Posterior vena cava (tissue), 2 donors: ENCODE measurements at places on chromosomes 6 and 20. TPM values are rescaled to one million over a fixed set of nuclear protein-coding genes. Genes with fewer than 3 reads are reported as not detected.

DNA sequence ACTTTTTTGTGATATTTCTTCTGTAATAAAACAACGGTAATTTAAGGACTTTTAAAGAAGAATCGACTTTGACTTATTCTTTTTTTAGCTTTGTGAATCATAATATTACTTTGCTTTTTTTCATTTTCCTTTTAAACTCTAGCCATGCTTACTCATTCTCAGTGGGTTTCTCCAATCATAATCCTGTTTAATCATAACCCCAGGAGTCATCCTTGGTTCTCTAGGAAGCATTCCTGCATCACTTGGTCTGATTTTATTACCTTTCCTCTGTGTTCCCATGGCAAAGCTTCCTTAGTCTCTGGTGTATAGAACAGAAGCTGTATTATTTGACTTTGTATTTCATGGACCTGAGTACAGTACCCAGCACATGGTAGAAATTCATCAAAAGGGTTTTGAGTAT, 223.5 kb downstream of the CDKAL1 start:
- no peak for DNase-seq

- no peak for DNase-seq
These were observed 80.0 kb downstream of the ATRN start for GRCh38 chr20:3550837-3551236.

DNA sequence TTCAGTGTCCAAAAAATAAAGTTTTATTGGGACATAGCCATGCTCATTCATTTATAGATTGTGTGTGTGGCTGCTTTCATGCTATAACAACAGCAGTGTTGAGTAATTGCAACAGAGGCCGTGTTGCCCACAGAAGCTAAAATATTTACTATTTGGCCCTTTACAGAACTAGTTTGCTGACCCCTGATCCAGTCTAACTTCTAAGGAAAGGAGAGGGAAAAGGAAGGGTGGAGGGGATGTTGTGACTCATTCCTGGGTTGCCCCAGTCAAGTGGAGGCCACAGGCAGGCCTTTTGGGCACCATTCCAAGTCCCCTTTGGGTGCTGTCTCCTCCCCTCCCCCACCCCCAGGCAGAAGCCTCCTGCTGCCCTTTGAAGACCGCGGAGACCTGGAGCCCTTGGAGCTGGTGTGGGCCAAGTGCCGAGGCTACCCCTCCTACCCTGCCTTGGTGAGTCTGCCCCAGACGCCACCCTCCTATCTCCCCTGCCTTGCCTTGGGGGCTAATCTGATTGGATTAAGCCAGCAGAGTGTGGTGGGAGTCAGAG, 28.4 kb downstream of the BRPF3 start:
- DNase-seq: no peak

DNA sequence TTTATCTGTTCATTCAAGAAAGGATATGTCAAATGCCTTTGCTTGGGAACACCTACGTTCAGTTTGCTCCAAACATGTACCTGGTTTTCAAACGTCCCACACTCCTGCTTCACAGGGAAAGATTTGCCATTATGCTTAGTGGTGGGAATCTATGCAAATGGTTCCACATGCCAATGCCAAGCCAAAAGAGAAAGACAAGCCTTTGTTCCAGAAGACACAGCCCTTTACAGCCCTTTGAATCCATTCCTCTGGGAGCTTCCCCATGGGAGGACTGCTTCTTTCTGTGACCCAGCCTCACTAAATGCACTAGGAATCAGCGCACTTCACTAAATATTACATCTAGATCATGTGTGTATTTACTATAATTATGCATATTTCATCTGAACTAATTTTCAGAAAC, 619.5 kb downstream of the PRKN start:
- DNase-seq: no peak

Gene SMOC2
- total RNA-seq: 176 TPM

DNA sequence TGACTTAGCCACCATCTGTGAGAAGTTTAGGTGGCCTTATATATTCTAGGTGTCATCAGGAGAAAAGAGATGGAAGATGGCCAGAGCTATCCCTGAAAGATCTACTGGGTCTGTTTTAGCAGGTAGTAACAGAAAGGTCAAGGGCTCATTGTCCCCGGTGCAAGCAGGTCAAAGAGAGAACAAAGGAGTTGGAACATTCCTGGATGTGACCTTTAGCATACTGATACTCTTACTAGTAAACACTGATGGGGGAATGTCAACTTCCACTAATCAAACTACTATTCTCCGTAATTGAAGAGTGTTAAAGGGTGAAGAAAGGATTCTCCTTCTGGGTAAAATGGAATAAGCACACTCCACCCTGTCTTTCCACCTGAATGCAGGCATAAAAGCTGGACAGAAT, 4.0 kb upstream of the MCUR1 start:
- DNase-seq: no peak

DNA sequence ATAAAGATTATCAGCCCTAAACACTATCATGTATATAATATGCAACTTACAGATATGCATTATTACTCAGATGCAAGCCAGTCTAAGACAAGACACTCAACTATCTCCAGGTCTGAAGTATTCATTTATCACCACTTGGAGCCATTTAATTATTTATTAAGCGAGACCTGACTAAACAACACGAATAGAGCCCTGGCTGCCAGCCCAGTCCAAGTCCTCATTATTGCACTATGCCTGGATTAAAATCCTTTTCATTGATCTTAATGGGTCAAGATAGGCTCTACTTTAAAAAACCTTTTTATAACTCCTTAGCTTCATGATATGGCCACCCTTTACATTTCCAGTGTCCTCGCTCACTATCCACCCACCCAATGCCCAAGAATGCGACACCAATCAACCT, 183.1 kb upstream of the MARCKS start:
- no peak for DNase-seq

- DNase-seq: no peak
These were observed 55.1 kb downstream of the ID4 start for GRCh38 chr6:19892260-19892659.

- peak; percentile 72 for DNase-seq
These were observed 18.9 kb downstream of the PKIG start for GRCh38 chr20:44601236-44601671.

DNA sequence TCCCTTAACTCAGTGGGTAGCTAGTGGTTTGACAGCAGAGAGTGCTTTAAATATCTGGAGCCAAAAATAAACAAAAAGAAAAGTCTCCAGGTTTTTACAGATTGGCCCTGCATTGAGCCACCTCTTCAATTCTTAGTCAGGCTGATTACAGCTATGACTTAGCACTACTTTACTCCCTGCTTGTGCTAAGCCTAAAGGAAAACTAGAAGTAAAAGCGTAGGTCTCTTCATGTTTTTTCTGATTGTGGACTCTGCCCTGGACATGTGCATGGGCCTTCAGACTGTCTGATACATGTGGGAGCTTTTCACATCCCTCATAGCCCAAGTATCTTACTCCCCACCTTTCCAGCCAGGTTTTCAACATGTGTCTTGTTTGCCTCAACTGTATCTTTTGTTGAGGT, 33.3 kb downstream of the KPNA5 start:
- DNase-seq: no peak

GRCh38 chr20:53902968-53903651, 167.3 kb downstream of the BCAS1 start:
- no peak for DNase-seq

DNA sequence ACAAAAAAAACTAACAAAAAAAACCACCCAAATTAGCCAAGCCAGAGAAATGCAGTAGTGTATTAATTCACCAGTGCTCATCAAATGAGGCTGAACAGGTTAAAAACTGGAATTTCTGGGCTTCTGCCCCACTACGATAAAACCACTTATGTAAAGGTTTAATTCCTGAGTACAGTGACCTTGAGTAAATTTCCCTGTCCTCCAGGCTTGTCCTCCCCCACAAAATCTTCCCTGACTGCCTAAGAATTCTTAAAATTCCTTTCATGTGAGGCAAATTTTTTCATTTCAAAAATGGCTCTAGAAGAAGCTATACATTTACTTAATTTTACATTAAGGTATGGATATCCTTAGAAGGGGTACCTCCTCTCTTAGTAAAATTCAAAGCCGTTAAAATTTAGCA, 80.1 kb upstream of the ID4 start:
- no peak for DNase-seq

GRCh38 chr6:31662124-31662723, 1.6 kb upstream of the C6orf47 start:
- DNase-seq: no peak

GRCh38 chr6:48983377-48983776, 479.7 kb downstream of the MMUT start:
- DNase-seq: no peak

Gene SPACA1
- total RNA-seq: not detected

- no peak for DNase-seq
These were observed 48.7 kb downstream of the KCTD20 start for GRCh38 chr6:36491378-36491965.

DNA sequence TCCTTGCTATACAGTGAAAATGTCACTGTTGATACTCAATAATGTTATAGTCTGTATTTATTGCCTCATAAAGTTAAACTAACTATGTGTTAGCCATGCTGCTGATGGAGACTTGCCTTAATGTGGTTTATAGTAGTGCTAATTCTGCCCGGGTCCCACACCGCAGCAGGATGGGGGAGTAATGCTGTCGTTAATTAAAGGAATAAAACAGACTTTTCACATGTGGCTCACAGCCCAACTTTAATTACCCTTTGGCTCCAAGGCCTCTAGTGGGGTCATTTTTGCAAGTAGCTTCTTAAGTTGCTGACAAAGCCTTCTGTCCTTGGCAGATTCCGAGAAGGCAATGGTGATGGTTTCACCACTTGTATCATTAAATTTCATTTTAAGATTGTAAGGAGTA, 634.3 kb downstream of the TBC1D32 start:
- no peak for DNase-seq

DNA sequence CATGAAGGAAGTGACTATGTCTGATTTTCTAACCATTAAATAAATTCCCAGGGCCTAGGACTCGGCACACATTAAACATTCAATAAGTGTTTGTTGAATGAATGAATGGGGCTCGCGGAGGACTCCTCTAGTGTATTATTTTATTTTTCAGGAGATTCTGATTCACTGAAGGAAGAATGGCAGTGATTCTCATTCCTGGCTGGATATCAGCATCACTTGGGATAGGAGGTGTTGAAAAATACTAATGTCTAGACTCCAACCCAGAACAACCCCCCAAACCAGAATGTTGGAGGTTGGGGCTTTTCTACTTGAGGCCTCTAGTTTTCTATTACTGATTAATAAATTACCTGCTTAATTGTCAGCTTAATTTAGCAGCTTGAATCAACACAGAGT, 195.4 kb downstream of the BTBD3 start:
- DNase-seq: no peak

- peak; percentile 83 for DNase-seq
These were observed at the start of gene TOX2 for GRCh38 chr20:43914311-43915210. Gene TOX2, plus strand, starts transcription at chr20:43914852. Its CDS starts 40 bp downstream, at chr20:43914892.

DNA sequence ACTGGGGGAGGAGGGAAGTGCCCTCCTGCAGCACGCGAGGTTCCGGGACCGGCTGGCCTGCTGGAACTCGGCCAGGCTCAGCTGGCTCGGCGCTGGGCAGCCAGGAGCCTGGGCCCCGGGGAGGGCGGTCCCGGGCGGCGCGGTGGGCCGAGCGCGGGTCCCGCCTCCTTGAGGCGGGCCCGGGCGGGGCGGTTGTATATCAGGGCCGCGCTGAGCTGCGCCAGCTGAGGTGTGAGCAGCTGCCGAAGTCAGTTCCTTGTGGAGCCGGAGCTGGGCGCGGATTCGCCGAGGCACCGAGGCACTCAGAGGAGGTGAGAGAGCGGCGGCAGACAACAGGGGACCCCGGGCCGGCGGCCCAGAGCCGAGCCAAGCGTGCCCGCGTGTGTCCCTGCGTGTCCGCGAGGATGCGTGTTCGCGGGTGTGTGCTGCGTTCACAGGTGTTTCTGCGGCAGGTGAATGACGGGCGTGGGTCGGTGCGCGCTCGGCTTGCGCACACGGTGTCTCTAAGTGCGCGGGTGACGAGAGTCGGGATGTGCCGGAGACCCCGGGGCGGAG, at the start of gene CDKN1A:
Gene CDKN1A (plus strand): TSS at position 227 of the 555 bp plus-strand sequence. CDS start 5,388 bp downstream, outside the sequence.
- DNase-seq: peak; percentile 97

GRCh38 chr6:41967312-41968287, 26.0 kb upstream of the CCND3 start:
- no peak for DNase-seq

DNA sequence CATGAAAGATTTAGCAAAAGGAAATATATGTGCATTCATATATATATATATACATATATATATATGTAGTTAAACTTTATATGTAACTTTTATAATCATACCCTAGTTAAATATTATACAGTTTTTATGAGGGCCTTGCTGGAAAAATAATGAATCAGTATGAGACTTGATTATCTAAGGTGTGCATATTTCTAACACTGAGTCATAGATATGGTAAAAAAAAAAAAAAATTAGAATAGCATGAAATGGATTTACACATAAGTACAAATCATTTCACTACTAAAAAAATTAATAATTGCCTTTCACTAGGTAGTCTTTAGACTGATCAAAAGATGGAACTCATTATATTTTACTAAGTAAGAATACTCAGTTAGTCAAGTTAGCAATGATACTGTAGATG, 51.3 kb upstream of the DST start:
- DNase-seq: no peak

DNA sequence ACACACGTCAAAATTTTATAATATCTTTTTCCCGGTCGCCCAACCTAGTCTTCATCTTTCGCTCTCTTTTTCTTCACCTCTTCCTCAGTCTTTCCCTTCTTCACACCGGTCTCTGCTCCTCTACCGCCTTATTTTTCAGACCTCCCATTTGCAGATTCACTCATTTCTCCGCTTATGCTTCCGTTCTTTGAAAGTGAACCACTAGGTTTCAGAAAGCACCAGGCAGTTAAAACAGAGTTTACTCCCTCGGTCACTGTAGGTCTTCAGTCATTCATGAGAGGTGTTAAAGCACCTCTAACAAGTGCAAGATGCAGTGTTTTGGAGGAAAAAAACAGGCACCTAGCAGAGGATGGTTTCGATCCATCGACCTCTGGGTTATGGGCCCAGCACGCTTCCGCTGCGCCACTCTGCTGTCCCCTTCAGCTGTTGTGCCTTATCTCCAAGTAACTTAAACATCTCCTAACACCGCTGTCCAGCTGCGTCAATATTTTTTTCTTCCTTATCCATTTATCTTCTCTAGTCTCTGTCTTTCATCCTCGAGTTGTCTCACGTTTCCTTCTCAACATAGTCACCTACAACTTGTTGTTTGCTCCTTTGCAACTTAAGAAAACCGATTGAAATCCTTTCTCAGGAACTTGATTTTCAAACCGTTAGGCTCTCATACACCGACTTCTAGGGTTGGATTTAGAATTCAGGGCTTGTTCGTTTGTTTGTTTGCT, 119.7 kb upstream of the ZNF184 start:
- no peak for DNase-seq

GRCh38 chr6:113496166-113496565, 361.0 kb upstream of the MARCKS start:
- DNase-seq: no peak

Gene VARS1
- 49.0 TPM for total RNA-seq

DNA sequence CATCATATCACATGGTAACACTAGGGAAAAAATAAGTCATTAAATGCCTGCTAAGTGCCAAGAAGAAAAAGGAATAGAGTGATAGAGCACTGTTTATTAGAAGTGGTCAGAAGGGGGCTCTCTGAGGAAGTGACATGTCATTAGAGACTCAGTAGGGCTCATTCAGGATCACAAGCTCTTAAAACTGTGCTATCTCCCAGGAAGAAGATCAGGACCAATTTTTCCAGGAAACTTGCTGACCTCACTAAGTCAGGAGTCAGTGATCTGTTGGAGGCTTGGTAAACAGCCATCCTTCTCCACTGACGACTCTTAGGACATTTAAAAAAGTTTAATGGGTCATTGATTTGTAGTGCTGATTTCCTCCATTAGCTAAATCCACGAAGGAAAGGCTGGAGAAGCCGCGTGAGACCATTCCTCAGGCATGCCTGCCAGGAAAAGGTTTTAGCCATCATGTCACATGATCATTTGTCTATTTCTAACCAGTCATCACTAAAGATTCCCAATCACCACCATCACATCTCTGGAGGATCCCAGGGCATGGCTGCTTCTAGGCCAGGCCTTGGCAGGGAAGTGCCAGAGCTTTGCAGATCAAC, 5.9 kb upstream of the PTPN1 start:
- no peak for DNase-seq
